ENCODE measurements at places on chromosomes 5 and 9.

DNA sequence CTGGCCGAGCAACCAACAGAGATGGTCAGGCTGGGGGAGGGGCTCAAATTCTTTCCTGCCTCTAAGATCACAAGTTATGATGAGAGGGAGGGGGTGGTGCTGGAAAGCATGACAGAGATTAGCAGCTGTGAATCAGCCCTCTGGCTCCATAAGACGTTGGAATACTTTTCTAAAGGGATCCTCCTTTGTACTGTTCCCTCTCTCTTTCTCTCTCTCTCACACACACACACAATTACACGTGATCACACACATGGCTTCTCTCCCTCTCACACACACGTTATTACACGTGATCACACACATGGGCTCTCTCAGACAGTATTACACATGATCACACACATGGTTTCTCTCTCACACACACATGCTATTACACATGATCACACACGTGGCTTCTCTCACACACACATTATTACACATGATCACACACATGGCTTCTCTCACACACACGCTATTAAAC is at the start of gene SLC45A2:
TSS of gene SLC45A2 (minus strand) at position 23 of the 454 bp plus-strand sequence. CDS start 110 bp downstream, outside the sequence.
- no peak for DNase-seq

DNA sequence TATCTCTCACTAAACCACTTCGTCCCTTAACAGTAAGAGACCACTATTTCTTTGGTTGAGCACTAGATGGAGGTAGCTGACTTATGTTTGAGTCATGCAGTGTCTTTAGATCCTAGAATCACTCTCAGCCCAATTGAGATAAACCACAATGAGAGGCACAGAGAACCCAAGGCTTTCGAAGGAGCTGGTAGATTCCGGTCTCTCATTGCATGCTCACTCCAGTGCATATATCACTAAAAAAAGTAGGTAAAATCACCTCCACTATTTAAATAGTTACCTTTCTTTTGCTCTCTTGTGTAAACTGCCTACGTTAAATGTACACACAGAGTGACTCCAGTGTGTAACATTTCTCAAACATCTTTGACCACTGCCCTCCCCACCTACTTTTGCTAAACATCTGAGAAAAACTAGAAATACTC is 27.6 kb downstream of the ACTL7A start:
- DNase-seq: no peak

DNA sequence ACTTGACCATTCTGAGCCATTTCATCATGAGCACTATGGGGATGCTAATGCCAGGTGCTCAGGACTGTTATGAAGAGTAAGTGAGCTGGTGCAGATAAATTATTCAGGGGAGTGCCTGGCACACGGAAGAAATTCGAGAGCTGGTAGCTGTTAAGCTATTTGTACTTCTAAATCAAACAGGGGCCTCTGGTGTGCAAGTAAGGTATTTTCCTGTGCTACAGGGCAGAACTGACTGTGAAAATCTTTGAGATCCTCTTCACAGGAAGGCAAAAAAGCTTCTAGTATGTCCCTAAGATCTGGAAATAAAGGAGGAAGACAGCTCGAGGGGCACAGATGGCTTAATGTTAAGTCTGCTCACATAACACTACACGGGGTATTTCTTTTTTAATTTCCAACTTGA is 106.3 kb upstream of the SPOCK1 start:
- DNase-seq: no peak

DNA sequence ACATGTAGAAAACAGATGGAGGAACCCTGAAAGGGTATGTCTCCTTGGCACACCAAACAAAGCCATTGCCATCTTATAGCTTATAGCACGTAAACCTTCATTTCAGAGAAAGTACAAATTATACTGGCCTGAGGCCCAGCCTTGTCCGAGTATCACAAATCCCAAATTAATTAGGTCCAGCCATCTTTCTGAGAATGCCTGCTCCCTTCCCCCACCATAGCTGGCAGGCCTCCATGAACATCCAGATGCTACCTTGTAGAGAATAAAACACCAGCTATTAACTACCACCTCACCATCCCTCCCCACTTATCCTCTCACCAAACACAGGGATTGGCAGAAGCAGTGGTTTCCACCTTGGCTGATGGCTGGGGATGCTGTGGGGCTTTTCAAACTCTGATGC is 224.0 kb downstream of the SPOCK1 start:
- DNase-seq: no peak

- no peak for DNase-seq
Observed at GRCh38 chr5:9423571-9423970, 122.3 kb downstream of the SEMA5A start.

DNA sequence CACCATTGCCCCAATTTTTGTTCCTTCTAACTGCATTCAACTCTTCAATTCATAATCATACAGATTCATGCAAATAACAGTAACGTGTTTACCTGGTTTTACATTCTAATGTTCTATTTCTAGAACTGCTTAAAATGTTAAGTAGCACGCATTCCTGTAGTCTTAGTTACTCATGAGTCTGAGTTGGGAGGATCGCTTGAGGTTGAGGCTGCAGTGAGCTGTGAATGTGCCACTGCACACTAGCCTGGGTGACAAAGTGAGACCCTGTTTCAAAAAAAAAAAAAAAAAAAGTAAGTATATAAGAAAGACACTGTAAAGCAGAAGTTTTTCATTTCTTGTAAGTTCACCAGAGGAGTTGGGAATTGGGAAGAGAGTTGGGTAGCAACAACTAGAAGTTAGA is 105.9 kb downstream of the F2RL2 start:
- no peak for DNase-seq

DNA sequence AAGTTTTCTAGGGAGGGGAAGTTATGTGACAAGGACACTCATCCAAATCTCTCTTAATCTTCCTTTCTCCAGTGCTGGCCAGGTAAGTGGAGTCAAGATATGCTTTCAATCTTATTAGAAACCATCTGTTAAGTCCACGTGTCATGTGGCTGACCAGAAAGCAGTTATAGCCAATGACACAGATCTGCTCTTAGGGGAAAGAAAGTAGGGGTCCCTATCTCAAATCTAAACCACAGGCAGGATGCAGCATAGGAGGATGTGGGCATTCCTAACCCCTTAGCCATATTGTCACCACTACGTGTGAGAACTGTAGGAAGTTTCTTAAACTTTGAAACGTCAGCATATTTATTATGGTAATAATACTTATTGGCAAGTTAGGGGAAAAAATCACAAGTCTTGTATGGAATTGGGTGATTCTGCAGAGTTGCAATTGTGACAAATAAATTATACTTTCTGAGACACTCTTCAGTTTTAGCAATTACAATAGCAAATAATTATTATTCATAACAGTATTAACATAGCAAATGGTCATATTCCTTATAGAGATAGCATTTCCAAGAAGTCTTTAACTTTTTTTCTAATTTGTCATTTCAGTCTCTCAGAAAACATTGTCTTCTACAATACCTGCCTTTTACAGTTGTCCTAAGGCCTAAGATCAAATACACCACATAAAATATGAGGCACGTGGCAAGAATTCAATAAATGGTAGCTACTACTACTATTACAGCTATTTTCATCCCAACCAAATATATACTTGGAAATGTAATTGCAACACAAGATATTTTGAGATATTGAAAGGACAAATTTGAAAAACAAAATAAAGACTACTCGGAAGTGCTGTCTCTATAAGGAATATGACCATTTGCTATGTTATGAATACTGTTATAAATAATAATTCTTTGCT is 236.9 kb downstream of the PDE4D start:
- no peak for DNase-seq

DNA sequence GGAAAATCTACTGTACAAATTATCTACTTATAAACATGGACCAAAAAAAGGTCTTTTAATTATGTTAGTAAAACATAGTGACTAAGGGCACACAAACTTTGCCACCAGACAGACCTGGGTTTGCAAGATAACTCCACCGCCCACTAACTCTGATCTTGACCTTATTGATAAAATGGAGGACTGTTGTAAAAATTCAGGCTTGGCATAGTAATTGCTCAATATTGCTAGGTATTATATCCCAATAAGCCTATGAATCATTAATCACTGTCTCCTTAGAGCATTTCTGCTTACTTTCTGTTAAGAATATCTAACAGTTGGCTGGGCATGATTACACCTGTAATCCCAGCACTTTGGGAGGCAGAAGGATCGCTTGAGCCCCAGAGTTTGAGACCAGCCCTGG is 3.8 kb downstream of the C9orf40 start:
- DNase-seq: no peak
